NB4 (cell line): ENCODE measurements at places on chromosomes 16 and 17.

DNA sequence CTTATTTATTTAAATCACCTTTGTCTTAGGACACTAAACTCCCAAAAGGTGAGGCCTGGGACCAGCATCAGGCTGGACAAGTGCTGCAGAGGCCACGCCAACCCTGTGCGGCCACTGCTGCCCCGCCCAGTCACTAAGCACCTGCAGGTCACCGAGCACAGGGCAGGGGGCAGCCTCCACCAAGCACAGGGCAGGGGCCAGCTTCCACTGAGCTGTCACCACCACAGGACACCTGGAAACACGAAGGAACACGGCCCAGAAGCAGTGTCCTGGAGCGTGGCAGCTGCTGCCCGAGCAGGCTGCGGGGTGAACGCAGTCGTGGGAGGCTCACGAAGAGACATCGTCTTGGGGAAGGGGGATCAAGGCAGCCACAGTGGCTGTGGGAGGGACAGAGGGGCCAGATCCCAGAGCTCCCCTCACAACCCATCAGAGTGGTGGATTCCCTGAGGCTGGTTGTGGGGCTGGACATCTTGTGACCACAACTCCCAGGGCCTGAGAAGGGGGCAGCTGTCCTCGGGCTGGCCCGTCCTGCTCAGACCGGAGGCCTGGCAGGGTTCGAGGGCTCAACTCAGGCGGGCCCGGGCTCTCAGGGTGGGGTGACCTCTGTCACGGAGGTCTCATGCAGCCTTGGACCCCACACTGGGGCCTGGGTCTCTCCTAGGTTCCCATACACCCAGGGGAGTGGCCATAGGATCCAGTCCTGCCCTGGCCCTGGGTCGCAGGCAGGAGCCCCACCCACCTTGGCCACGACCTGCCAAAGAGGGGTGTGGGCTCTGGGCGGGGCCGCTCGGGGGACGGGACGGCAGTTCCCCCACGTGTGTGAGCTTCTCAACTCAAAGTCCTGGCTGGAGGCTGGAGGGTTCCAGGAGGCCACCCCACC, 18.7 kb downstream of the RAB40B start:
- no peak for DNase-seq

DNA sequence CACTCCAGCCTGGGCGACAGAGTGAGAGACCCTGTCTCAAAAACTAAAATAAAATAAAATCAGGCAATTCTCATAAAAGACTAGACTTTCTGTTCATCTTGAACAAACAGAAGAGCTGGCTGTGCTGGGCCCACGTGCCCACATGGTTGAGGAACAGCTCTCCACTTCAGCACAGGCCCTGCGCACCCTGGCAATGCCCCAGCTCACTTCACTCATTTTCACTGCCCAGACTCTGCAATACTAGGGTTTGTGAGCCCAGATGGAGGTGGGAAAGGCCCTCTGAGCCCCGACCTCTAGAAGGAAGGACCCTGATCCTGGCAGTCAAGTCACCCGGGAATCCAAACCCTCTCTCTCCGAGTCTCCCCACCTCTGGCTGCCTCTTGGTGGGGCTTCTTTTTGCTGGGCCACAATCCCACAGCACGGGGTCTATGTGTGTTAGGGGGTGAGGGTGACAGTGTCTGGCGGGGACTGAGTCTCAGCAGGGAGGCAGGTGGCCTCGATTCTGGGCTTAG, 14.8 kb downstream of the MYLK3 start:
- no peak for DNase-seq

DNA sequence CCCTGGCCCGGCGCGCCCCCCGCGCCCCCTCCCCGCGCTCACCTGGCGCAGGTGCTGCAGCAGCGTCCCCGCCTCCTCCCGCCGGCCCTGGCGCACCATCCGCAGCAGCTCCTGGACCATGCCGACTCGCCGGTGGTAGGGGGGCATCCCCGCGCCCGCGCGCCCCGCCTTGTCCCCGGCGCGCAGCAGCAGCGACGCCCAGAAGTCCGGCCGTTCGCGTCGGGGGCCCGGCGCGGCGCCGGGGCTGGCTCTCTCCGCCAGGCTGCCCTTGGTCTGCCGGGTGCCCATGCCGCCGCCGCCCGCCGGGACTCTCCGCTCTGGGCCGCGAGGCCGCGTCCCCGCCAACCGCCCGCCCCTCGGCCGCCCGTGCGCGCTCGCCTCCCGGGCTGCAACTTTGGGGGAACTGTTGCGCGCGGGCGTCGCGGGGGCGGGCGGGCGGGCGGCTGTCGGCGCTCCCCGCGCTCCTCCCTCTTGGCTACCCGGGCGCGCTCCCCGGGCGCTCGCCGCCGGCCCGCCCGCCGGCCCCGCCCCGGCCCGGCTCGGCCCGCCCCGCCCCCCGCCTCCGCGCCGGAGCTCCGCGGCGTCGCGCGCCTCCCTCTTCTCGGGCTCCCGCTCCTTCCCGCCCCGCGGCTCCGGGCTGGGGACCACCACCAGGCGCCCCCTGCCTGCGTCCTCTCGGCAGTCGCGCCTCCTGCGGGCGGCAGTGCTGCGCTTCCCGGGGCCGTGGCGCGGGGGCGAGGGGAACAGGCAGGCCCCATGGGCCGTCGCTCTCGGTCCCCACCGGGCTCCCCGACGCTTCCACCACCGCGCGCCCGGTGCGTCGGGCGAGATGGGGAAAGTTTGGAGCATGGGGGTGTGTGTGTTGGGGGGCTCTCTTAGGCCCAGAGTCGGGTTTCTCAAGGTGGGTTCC, at the start of gene LRRC75A:
Gene LRRC75A (minus strand): TSS at position 491 of the 910 bp plus-strand sequence. CDS start 203 bp downstream, at position 288.
- peak; percentile 60 for DNase-seq

DNA sequence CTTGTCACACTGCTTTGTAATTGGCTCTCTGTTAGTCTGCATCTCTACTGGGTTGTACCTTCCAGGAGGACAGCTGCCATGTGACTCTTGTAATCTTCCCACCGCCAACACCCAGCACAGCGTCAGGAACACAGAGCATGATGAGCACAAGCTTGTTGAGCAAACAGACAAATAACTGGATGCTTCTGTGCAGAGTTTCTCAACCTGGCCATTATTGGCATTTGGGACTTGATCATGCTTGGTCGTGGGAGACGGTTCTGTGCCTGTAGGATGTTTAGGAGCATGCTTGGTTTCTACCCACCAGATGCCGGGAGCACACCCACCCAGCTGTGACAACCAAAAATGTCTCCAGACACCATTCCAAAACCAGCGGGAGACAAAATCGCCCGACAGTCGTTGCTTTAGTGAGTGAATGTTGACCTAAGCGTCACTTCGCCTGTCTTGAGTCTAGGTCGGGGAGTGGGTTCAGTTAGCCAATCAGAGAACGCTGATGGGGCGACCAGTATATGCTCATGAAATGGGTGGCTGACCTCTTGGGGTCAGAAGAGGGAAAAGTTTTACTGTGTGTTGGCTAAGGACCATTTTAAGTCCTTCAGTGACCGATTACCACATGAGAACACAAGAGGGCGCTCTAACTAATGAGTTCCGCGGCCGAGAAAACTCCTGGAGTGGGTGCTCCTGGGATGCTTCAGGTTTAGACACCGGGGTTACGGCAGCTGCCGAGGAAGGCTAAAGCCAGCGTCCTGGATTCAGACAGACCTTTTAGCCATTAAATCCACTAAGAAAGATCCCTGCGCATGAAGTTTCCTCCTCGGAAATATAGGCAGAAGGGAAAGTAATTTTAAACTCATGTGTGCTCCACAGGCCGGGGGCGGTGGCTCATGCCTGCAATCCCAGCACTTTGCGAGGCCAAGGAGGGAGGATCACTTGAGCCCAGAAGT, 57.8 kb upstream of the TEX2 start:
- peak; percentile 83 for DNase-seq

DNA sequence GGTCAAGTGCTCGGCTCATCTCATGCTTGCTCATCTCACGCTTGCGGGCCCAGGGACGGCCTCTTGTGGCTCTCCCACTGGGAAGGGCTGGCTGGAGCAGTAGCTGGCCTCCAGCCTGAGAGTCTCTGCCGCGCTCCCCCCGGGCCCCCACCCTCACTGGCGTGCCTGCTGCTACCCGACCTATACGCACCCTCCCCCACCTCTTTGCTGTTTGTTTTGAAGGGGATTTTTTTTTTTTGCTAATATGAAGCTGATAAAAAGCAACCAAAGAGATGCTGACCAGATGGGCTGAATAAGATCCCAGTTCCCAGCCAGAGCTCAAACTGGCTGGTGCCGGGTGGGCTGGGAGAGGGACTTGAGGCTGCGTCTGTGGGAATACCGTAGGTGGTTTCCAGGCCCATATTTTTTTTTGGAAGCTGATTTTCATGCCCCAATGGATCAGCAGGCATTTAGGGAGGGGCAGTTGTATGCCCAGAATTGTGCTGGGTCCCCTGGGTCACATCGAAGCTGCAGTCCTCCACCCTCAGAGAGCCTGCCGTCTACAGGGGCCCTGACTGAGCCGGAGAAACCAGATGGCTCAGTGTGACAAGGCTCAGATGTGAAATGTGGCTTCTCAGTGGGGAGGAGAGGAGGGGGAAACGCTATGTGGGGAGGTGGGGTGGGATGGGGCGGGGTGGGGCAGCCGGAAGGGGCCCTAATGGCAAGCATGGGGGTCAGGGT, 115.0 kb downstream of the RAP1GAP2 start:
- no peak for DNase-seq

- no peak for DNase-seq
Measured at GRCh38 chr17:33464669-33465280, 171.7 kb upstream of the ASIC2 start.

DNA sequence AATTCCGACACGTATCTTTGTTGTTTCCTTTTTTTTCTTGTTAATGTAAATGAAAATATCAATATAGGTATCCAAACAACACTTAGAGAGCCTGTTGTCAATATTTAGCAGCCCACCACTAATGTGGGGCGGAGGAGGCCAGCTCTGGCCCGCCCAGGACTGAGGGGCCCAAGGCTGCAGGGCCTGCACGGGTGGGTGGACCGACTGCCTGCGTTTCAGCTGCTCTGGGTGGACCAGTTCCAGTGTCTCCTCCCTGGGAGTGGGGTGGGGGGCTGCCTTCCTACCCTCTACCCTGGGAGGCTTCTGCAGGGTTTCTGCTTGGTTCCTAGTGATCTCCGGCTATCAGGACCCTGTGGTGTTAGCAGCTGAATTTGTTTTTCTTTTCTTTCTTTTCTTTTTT, 15.9 kb upstream of the ADGRG1 start:
- no peak for DNase-seq
